ENCODE measurements at places on chromosomes 6 and 20.

DNA sequence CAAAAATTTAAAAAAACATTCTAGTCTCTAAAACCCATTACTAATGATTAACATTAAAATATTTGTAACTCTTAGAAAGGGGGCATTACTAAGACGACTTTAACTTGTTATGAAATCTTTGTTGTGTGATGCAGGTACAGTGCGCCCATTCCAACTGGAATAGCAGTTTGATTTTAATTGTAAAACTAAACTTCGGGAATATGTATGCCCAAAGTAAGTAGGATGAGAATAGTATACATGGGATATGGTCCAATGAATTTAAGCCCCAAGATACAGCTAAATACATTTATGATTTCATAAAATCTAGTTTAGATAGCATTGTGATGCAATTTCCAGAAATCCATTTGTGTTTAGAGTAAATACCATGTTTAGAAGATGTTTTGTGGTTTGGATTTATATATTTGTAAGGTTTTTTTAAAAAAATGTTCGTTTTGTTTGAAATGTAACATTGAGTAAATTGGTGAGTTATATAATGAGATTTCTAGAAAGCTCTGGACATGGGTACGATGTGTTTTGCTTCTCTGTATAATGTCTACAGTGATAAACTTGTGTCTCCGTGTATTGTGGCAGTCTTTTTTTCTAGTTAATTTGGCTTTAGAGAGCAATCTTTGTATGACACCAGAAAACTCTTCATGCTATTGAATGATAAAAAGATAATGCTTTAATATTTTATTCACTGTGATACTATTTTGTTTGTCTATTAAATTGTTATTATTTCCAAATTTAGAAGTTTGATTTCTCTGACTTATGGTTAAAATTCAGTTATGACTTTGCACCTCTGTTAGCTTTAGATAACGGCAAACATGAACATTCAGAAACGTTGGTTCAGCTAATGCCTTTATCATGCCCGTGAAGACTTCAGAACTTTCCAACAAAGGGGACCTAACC, 54.8 kb downstream of the RNF182 start:
- DNase-seq: no peak

GRCh38 chr6:45222380-45222779, 105.8 kb upstream of the RUNX2 start:
- no peak for DNase-seq

- DNase-seq: no peak
Measured at GRCh38 chr6:10184371-10185227, 230.3 kb downstream of the TFAP2A start.

- no peak for DNase-seq
Measured at GRCh38 chr6:51737580-51738360, 349.6 kb downstream of the PKHD1 start.

GRCh38 chr6:119171088-119171841, 92.8 kb upstream of the FAM184A start:
- DNase-seq: no peak

DNA sequence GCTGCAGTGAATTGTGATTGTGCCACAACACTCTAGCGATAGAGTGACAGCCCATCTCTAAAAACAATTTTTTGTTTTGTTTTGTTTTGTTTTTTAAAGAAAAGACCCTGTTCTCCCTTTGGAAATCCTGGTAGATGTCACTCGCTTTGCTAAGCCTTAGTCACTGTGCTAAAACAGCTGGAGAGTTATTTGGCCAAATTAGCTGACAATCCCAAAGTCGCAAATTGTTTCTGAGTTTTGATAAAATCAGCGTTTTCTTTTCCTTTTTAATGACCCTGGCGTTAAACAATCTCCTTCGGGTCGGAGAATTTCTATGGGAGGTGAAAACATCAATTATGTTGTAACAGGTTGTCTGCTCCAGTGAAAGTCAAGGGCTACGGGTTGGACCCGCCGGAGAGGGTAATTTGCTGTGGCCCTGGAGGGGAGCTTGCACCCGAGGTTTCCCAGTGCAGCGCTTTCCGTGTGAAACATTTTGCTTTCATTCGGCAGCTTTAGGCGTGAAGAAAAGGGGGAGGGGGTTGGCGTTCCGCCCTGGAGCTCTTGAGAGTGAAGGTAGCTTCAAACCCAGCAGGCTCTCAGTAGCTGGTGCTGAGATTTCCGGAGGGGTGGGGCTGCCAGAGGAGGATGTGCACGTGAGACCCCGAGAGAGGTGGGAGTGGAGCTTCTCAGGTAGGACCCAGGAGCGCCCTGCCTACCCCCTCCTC, 296.6 kb downstream of the PHACTR1 start:
- no peak for DNase-seq

DNA sequence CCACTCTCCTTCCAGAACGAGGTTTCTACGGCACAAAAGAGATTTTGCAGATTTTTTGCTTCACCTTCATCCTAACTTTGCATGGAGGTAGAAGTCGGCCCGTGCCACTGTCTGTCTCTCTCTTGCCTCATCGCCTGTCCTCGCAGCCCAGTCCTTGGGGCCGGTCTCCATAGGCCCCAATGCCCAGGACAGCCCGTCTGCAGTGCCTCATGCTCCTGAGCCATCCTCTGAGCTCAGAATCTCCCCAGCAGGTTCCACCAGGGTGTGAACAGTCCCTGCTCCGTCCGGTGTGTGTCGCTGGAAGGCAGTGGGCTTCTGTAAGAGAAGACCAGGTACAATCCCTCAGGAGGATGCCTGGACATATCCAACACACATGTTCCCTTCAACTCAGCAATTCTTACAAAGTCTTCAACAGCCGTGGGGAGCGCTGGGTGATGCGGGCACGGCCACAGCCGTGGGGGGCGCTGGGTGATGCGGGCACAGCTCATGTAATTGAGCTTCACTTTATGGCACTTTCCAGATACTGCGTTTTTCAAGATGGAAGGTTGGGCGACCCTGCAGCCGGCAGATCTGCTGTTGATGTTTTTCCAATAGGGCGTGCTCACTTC, 231.9 kb downstream of the DLL1 start:
- DNase-seq: no peak

DNA sequence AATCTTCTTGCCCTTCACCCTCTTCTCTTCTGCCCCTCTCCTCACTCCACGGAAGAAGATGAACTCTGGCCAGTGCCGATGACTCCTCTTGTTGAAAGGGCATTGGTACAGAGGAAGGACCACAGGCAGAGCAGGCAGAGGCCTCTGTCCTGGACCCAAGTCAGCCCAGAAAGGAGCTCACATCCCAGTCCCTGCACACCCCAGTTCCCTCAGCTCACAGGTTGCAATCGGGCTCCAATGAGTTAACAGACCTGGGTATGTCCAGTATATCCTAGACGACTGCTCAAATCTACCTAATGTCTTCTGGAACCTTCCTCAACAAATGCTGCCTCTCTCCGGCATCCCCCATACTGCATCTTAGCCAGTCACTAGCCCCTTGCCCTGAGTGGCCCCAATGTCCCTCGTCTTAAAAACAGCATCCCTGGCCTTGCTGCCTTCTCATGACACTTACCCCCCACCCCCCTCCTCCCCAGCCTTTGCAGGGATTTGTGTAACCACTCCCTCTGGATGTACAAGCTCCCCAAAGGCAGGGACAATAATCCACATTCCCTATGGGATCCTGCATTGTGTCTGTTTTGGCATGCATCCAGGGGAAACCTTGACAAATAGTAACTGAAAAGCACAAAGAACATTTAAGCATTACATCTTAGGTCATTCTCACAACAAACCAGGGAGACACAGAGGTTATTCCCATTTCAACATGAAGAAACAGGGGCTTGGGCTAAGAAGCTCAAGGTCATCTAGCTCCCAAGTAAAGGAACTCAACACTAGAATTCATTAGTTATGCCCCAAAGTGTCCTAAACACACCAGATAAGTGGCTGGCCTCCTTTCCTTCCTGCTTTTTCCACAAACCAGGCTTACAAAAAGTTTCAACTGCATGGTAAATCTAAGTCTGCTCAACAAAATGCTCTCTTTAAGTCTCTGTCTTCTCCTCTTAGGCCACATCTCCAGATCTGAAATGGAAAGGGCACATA, 45.1 kb downstream of the TRERF1 start:
- no peak for DNase-seq

GRCh38 chr6:40431706-40432105, 155.5 kb downstream of the LRFN2 start:
- no peak for DNase-seq

DNA sequence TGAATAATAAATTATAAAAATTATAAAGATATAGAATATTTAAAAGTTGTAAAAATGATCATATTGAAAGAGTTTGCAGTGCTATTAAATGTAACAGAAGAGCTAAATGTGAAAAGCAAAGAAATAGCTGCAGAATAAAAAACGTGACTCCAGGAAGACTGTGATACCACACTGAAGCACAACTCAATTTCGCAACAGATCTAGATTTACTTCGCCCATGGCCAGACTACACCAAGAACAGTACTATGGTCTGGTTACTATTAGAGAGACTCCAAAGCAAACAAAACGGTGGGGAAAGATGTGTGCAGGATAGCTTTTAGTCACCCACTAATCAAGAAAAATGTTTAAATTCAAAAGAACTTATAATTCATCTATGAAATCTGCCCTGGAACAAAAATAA, 1.9 kb downstream of the CHD6 start:
- DNase-seq: no peak

- no peak for DNase-seq
Measured at GRCh38 chr6:165658395-165659058, 4.5 kb downstream of the PDE10A start.

- DNase-seq: no peak
Measured at GRCh38 chr6:141195251-141195832, 937.4 kb upstream of the GJE1 start.

DNA sequence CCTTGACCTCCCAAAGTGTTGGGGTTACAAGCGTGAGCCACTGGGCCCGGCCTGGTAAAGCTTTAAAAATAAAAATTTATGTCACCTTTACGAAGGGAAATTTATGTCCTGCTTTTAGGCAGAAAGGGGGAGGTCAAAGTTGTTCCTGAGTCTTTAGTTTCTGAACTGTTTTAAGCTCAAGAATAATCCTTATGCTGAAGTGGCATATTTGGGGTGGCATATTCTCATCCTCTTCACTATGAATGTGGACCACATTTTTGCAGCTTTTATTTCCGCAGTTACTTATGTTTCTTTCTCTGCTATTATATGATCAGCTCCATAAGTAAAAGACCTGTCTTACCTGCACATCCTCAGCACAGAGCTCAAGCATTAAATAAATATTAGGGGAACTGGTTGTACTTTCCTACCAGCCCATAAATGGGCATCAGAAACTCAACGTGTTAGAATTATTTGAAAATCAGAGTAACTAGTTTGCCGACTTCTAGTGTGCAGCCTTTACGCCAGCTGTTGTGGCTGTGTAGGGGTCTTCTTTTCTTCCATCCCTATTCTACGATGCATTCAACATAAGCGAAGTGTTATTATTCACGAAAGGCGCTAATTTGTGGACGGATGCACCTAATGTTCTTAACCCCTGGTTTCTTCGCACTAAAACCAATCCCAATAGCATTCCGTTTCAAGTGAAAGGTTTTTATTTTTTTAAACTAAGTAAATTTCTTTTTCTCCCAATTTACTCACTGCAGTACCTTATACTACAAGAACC, 867 bp upstream of the AKAP7 start:
- DNase-seq: no peak

DNA sequence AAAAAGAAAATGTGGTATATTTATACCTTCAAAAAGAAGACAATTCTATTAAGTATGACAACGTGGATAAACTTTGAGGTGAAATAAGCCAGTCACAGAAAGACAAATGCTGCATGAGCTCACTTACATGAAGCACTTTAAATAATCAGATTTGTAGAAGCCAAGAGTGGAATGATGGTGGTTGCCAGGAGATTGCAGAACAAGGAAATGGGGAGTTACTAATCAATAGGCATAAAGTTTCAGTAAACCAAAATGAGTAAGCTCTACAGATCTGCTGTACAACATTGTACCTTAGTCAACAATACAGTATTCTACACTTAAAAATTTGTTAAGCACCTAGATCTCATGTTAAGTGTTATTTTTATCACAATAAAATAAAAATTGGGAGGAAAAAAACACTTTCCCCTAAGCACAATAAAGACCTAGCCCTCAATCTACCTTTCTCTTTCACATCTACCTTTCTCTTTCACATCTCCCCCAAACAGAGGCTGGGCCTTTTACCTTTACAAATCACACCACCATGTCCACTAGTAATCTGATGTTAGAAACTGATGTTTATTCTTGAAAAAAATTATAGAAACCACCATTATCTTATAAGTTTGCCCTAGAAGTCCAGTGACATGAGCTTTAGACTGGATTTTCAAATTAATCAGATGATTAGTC, 73.9 kb downstream of the PKIB start:
- DNase-seq: no peak

DNA sequence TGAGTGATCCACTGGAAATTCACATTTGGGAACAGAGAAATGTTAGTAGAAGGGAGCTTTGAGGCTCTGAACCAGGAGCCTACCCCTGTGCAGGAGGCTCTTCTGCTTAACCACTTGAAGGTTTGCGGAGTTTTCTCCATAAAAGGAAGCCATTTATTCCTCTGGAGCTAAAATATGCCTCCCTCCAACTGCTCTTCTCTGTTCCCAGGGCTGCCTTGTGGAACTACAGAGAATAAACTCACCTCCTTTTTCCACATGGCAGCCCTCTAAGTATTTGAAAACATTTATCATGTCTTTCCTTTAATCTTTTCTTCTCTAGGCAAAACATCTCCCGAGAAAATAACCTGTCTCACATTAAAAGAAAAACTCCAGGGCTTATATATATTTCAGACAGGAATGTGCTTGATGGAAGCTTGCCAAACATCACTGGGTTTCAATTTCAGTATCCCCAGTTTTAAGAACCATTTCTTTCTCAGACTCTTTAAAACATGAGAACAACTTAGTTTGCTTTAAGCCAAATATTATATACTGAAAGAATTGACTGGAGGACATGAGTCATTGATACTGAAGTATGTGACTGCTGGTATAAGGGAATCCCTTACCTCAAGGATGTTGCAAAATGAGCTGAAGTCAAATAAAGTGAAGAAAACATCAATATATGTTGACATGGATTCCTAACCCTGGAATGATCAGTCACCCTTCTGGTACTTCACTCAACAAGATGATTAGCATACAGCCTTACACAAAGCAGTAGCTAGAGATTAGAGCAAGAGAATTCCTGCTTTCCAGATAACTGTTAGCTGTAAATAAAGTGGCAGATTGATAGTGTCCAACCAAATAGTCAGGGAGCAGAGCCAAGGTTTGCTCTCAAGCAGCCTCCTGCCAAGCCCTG, 74.0 kb downstream of the ZBTB2 start:
- no peak for DNase-seq

DNA sequence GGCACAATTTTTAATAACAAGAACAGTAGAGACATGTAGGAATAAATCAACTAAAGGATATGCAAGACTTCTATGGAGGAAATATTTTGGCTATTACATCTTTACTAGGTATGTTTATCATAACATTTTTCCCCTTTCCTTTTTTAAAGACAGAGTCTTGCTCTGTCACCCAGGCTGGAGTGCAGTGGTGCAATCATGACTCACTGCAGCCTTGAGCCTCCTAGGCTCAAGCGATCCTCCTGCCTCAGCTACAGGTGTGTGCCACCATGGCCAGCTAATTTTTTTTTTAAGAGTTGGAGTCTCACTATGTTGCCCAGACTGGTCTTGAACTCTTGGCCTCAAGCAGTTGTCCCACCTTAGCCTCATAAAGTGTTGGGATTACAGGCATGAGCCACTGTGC, 37.0 kb downstream of the AKAP7 start:
- DNase-seq: no peak

GRCh38 chr6:152566103-152566875, 70.9 kb downstream of the SYNE1 start:
- no peak for DNase-seq
